ENCODE measurements at places on chromosomes 7 and 10.

- no peak for DNase-seq
These were observed 607.7 kb downstream of the GALNT17 start for GRCh38 chr7:71739520-71740173.

- DNase-seq = no peak
These were observed 88.0 kb upstream of the ADAM12 start for GRCh38 chr10:126476246-126476645.

DNA sequence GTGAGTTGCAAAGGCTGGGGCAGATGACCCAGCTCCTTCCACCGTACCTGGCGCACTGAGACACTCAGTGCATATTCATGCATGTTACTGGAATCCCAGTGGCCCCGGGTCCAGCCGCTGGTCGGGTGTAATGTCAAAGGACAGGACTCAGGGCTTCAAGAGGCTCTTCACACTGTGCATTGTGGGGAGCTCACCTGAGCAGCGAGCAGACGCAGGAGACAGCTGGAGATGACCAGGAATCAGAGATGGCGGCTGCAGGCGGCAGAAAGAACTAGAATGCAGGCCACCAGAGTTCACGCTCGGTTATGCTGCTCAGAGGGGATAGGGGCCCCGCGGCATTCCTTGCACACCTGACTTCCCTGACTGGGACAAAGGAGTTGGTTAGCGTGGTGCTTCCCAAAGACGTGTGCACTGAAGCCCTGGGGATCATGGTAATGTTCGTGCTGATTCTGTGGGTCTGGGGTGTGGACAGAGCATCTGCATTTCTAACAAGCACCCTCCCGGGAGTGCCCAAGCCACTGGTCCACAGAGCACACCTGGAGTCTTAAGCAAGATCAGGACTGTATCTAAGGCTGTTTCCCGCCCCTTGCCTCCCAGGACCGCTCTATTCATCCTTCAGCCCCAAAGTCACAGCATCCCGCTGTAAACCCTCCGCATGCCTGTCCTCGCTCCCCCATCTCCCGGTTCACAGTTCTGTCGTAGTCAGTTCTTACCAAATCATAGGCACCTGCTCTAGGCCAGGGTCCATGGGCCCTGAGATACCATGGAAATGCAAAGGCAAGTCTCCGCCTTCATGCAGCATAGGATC lies 71.0 kb downstream of the MKI67 start:
- no peak for DNase-seq

DNA sequence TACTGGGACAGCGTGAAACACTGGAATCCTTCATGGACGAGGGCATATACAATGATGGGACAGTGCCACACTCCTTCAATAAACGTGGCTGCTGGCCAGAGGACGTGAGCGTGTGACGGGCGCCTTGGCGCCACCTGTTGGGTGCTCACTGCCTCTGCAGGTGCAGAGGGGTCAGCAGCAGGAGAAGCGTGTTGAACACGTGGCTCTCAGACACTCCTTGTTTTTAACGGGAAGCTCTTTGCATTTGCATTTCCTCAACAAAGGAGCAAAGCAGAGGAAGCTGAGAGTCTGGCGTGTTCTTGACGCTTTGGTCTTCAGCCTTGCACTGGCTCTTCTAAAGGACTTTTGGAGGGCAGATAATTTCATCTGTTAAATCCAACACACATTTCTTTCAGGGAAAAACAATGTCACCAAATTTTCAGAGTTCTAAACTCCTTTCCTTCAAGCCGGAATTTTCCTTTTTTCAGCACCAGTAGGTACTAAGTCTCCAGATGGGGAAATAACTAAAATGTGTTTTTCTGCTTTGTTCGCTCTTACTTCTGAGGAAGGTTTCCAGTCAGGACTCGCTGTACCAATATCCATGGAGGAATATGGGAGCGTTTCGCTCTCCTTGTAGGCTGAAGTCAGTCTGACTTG lies 2.9 kb upstream of the GET4 start:
- DNase-seq = peak; percentile 83

Data from activated CD4-positive, alpha-beta memory T cell treated with anti-CD3 and anti-CD28 coated beads for 36 hours (primary cell).